ENCODE measurements at places on chromosomes 3 and 15. TPM values are rescaled to one million over a fixed set of nuclear protein-coding genes. Genes with fewer than 3 reads are reported as not detected.

- DNase-seq: no peak
- H3K4me3 ChIP-seq: peak overlapping the region; percentile 78
- no peaks in the 10 kb centered on the region for H3K36me3 ChIP-seq
- H3K27ac ChIP-seq: peak overlapping the region; percentile 97
Measured at GRCh38 chr3:33438284-33438668, 1.9 kb downstream of the UBP1 start.

The DUOXA1 gene
- total RNA-seq: 2.1 TPM

- no peak overlapping the region for H3K4me3 ChIP-seq
- no peak for DNase-seq
- peaks cover 16% of the 10 kb centered on the region for H3K4me1 ChIP-seq
- H3K27me3 ChIP-seq: no peaks in the 10 kb centered on the region
- peaks cover 26% of the 10 kb centered on the region for H3K36me3 ChIP-seq
Measured at GRCh38 chr3:52555056-52555455, 18.7 kb downstream of the UQCC5 start.

The RPL14 gene
- 619 TPM for total RNA-seq

GRCh38 chr3:21893242-21893641 lies 142.2 kb upstream of the ZNF385D start:
- H3K4me3 ChIP-seq: no peak overlapping the region
- no peaks in the 10 kb centered on the region for H3K27me3 ChIP-seq
- no peaks in the 10 kb centered on the region for H3K4me1 ChIP-seq
- H3K36me3 ChIP-seq: no peaks in the 10 kb centered on the region
- H3K27ac ChIP-seq: no peak overlapping the region

DNA sequence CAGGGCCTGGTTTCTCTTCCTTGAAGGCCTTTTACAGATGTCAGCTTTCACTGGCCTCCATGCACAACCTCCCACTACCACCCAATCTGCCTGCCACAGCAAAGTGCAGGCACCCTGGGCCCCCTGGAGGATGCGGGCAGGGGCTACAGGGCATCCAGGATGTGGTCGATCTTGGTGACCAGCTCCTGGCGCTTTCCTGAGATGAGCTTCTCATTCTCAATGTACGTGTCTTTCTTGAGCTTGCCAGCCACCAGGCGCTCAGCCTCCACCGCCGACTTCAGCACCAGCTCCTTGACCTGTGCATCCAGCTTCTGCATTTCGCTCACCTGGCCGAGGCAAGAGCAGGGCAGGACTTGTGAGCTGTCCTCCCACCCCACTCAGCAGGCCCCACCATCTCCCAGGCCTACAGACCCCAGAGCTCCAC lies 30.3 kb downstream of the RPN1 start:
- no peak for DNase-seq
- peaks cover 31% of the 10 kb centered on the region for H3K36me3 ChIP-seq
- no peaks in the 10 kb centered on the region for H3K4me1 ChIP-seq
- H3K27me3 ChIP-seq: no peaks in the 10 kb centered on the region

DNA sequence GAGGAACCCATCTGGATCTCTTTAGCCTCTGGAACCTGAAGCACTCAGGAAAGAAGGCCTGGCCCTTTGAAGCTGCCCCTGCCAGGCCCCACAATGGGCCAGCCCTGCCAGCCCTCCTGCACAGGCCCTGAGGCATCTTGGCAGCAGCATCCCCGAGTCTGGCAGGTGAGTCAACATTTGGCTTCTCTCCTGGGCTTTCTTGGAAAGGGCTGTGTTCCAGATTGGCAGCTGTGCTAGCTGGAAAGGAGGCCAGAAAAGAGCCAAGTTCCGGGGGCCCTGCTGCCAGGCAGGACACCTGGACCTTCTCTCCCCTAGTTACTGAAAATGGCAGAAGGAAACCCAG lies 187.2 kb downstream of the SHQ1 start:
- H3K4me3 ChIP-seq: no peak overlapping the region
- no peaks in the 10 kb centered on the region for H3K36me3 ChIP-seq
- peaks cover 5% of the 10 kb centered on the region for H3K4me1 ChIP-seq
- peak; percentile 92 for DNase-seq

DNA sequence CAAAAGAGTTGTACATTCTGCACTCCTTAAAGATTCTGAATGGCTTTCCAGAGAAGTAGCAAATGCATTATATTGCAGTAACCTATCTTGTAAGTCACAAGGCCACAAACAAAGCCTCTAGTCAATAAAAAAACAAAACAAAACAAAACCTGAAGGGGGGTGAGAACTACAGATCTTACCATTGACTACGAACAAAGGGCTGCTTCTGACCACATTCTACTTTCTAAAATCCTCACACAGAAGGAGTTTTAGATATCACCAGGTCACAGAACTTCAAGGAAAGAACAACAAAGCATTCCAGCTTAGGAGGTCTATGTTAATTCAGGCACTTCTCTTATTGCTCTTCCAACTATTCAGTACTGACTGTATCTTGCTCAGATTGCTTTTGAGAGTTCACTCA lies 343.0 kb downstream of the ZBTB20 start:
- no peak overlapping the region for H3K4me3 ChIP-seq
- DNase-seq: no peak
- H3K36me3 ChIP-seq: no peaks in the 10 kb centered on the region

GRCh38 chr15:48930735-48931134 lies 33.0 kb downstream of the SHC4 start:
- H3K27ac ChIP-seq: no peak overlapping the region
- H3K36me3 ChIP-seq: no peaks in the 10 kb centered on the region
- no peak for DNase-seq

DNA sequence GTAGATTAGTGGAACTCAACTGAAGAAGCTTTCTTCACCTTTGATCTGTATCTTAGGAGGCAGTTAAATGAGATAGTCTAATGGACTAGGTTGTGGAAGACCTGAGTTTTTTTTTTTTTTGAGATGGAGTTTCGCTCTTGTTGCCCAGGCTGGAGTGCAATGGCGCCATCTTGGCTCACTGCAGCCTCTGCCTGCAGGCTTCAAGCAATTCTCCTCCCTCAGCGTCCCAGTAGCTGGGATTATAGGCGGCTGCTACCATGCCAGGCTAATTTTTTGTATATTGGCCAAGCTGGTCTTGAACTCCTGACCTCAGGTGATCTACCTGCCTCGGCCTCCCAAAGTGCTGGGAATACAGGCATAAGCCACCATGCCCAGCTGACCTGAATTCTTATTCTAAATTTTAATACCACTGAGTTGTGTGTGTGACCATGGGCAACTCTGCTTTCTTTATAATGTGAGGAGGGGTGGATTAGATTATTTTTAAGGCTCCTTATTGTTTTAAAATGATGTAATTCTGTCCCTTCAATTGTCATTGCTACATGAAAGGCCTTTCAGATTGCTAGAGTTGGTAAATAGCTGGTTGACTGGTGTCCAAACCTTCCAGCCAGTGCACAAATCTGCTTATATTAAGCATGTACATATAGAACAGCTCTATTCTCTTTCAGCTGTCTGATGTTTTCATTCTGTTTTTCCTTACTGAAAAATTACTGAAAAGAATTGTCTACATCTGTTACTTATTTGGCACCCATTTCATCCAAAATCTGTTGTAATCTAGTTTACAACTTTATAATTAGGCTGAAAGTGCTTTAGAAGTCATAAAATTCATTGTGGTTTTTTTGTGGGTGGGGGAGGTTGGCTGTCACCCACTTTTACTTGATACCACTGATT lies 2.3 kb downstream of the LNP1 start:
- H3K27me3 ChIP-seq: no peaks in the 10 kb centered on the region
- DNase-seq: no peak
- no peak overlapping the region for H3K27ac ChIP-seq
- no peaks in the 10 kb centered on the region for H3K36me3 ChIP-seq

The KLHL40 gene
- total RNA-seq: not detected

The HDAC11 gene
- 17.2 TPM for total RNA-seq

The JMJD7 gene
- 14.0 TPM for total RNA-seq

The PATL2 gene
- total RNA-seq: 0.66 TPM

DNA sequence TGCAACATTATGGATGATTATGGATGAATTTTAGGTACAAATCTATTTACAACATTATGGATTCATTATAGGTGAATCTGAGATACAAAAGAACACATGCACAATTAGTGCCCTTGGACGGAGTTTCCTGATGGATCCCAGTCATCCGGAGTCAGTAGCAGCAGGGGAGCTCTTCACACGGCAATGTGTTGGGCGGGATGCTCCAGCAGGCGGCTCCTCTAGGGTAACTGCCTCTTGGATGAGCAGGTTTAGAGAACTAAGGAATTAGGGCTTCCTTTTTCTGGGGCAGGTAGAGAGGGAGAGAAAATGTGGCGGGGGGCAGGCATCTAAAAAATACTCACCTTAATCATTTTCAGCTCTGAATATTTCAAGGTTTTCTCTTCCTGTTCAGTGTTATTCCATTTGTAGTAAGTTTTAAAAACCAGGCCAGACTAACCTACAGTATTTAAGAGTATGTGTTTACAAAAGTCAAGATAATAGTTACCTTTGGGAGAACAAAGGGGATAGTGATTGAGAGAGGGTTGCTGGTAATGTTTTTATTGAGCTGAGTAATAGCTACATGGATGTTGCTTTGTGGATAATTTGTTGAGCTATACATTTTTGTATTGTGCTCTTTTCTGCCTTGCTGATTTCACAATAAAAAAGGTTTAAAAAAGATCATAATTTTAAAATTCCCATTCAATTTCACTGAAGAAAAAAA lies 27.4 kb upstream of the GOLM2 start:
- H3K27me3 ChIP-seq: no peaks in the 10 kb centered on the region
- no peak overlapping the region for H3K27ac ChIP-seq
- no peaks in the 10 kb centered on the region for H3K36me3 ChIP-seq

The LMCD1 gene
- 20.7 TPM for total RNA-seq

The ARHGEF26 gene
- 92.8 TPM for total RNA-seq

The POPDC2 gene
- total RNA-seq: 181 TPM

All from sigmoid colon (tissue), 7 donors.